ENCODE measurements at places on chromosomes 2 and 18.

- no peak for DNase-seq
Measured at GRCh38 chr2:147623328-147623727, 221.5 kb upstream of the ACVR2A start.

- no peak for DNase-seq
Measured at GRCh38 chr2:205741256-205741978, 59.1 kb downstream of the NRP2 start.

- no peak for DNase-seq
Measured at GRCh38 chr18:42459873-42460272, 504.8 kb downstream of the PIK3C3 start.

DNA sequence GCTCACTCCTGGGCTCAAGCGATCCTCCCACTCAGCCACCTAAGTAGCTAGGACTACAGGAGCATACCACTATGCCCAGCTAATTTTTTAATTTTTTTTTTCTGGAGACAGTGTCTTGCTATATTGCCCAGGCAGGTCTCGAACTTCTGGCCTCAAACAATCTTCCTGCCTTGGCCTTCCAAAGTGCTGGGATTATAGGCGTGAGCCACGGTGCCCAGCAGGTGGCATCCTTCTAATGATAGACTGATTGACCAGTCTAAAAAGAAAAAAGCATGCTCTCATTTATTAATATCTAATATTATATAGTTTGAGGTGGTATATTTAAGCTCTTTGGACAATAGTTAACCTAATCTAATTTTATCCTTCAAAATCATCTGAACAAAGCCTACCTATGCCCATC, 198.6 kb downstream of the CAMKMT start:
- DNase-seq, result no peak

DNA sequence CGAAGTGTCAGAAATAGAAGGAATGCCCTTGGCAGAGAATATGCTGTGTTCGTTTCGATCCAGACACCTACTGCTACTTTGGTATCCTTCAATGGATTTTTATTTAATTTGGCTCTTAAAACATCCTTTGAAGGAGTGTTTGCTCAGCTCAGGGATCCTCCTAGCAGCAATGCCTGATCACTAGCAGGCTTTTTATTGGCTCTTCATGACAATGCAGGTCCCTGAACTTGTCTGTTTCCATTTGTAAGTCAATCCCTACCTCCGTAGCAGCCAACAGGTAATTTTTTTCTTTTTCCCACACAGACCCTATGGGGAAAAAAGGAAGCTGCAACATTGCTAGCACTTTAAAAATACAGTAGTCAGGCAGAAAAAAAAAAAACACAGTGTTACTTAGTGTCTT, 366.2 kb upstream of the LRRTM1 start:
- no peak for DNase-seq

- DNase-seq, result no peak
Measured at GRCh38 chr2:120711694-120712093, 24.0 kb upstream of the GLI2 start.

GRCh38 chr2:16454621-16455020, 211.0 kb downstream of the CYRIA start:
- DNase-seq, result no peak

- no peak for DNase-seq
Measured at GRCh38 chr2:98896416-98896815, 39.6 kb downstream of the CRACDL start.

GRCh38 chr2:155517362-155517761, 815.2 kb downstream of the NR4A2 start:
- no peak for DNase-seq

DNA sequence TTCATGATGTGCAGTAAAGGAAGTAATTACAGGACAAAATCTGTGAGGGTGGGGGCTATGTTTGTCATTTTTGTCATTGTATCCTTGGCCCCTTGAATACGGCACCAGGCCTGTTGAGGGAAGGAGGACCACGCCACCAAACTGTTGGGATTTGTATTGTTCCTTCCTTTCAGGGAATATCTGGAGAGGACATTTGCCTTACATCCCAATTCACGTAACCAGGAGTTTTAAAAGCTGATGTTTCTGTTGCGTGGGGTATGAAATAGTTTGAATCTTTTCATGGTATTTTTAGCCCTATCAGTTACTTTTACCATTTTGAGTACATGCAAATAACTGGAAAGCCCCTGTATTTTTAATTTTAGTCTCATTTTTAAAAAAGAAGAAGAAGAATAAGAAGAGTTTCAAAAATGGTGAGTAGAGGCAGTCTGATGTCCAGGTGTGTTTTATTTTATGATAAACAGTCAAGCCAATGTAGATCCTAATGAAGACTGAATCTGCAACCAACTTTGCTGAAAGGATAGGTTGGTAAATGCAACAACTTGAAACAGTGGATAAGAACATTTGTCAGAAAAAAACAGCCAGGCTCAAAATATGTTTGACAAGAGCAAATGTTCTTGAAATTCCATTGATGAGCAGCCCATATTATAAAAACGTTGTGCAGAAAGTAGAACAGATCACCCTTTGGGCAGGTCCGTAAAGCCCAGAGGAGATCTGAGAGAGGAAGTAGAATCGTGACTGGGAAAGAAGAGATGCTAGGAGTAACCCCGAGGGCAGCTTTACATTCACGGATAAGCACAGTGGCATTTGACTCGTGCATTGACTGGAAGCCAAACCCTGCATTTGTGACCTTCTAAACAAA, 54.5 kb downstream of the RASGRP3 start:
- no peak for DNase-seq

- no peak for DNase-seq
Measured at GRCh38 chr2:175463589-175464310, 282.2 kb upstream of the ATP5MC3 start.

GRCh38 chr2:20650393-20650876, 463 bp downstream of the HS1BP3 start:
- no peak for DNase-seq

- DNase-seq, result no peak
Measured at GRCh38 chr18:75492852-75493251, 65.3 kb upstream of the SMIM21 start.

DNA sequence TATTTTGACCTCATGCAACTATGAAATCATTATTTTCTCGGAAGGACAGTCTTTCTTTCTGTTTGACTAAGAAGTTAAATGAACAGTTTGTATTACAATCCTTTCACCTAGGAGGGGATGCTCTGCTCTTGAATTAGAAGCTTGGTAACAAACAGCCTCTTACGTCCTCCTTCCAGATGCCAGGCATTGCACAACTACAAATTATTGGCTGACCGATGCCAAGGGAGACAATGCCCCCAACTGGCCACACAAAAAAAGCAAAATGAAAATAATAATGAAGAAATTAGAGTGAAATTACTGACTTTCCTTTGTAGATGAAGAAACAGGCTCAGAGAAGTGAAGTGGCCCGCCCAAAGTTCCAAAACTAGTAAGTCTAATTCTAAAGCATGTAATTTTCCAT, 177.9 kb downstream of the CYRIA start:
- peak; percentile 7 for DNase-seq

DNA sequence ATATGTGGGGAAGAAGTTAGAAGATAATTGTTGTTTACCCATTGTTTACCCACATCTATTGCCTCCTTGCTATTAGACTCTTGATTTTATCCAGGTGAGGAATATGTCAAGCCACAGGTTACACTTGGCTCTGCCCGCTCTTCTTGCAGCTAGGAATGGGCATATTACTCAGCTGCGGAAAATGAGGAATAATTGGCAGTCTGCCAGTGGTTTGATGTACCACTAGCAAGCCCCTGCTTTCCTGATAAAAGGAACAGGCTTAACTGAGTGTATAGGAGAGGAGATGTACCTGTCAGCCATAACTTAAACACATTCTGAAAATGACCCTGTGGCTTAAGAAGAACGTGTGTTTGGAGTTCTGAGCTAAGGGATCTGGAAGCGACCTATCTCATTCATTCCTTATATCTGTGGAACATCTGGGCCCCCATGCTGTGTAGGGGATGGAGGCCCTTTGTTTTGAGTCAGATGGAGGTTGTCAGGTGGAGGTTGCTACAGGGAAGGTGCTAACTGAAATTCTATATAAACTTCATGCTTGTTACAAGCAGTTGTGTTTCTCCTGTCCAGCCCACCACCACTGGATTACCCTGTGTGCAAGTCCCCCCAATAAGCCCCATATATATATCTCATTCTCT, 4.6 kb upstream of the FMNL2 start:
- DNase-seq, result no peak

GRCh38 chr2:10897956-10898355, 13.8 kb upstream of the KCNF1 start:
- DNase-seq, result no peak

DNA sequence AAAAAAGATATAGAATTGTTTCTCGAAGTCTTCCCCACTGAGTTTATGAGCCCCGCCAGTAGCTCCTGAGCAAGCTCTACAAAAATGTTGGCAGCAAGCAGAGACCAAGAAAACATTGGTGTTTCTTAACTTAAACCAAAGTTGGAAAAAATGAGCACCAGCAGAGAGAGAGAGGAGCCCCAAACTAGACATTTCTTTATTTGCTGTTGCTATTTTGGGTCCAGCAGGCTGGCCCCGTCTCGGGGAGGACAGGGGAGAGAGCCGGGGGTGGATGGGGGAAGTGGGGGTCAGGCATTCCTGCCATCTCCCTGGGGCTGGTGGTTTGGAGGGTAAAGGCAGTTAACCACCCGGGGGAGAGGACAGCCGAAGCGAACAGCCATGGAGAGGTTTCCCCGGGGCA, 113.0 kb downstream of the DYSF start:
- no peak for DNase-seq

DNA sequence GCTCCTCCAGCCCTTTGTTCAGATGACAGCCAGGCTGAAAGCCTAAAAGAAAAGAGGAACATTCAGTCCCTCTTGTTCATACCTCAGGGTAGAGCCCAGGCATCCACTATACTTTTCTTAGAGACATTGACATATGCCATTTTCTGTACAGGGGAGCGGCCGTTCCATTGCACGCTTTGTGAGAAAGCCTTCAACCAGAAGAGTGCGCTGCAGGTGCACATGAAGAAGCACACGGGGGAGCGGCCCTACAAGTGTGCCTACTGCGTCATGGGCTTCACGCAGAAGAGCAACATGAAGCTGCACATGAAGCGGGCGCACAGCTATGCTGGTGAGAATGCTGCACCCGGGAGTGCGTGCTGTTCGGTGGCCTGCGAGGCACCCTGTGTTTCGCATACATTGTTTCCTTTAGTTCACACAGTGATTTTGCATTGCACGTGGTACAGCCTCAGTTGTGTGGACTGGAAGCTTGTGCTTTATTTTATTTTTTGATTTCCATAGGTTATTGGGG, 138.2 kb downstream of the ZNF236 start:
- DNase-seq, result no peak

DNA sequence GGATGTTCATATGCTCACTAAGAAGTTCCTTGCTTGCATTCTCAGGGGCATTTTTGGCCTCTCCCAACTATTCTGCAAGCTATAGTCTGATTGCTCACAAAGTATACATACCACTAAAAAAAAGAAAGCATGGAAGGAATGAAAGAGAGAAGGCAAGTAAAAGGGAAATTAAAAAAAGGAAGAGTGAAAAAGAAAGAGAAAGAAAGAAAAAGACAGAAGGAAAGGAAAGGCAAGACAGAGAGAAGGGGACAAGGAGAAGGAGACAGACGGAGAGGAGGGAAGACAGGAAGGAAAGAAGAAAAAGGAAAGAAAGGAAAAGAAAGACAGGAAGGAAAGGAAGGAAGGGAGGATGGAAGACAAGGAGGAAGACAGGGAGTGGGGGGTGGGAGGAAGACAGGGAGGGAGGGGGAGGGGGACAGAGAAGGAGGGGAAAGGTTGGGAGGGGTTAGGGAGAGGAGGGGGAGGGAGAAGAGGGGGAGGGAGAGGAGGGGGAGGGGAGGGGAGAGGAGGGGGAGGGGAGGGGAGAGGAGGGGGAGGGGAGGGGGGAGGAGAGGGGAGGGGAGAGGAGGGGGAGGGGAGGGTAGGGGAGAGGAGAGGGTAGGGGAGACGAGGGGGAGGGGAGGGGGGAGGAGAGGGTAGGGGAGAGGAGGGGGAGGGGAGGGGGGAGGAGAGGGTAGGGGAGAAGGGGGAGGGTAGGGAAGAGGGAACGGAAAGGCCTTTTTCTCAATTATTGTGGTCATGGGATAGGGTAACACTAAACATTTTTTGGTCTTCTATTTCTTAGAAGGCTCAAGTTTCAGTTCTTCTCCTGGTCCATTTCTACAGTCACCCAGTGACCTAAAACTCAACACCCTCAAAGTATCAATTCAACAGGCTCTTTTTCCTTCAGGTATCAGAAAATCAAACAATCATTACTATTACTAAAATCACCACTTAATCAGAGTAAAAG, 50.7 kb downstream of the CERKL start:
- DNase-seq, result no peak

DNA sequence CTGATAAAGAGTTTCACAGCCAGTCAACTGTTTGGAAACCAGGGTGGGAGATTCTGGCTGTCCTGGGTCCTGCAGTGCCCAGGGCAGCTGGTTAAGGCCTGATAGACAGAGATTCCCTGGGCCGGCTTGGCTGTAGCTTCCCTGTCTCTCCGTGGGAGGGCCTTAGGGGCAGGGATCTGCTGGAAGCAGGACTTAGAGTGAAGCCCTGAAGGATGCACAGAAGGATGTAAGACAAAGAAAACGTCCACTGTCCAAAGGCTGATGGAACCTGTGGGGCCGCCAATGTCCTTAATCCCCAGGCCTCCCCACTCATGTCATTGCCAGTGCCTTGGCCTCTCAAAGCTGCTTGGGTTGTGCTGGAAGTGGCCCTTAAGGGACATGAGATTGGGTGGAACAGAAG, 33.0 kb downstream of the MROH2A start:
- no peak for DNase-seq

- DNase-seq, result no peak
Measured at GRCh38 chr2:118865106-118865505, 17.7 kb upstream of the EN1 start.

GRCh38 chr2:102070058-102070642, 72.4 kb upstream of the IL1R1 start:
- DNase-seq, result no peak

- DNase-seq, result no peak
Measured at GRCh38 chr2:56109994-56110393, 73.8 kb upstream of the CCDC85A start.

- DNase-seq, result no peak
Measured at GRCh38 chr2:134189009-134189720, 64.7 kb upstream of the MGAT5 start.

GRCh38 chr2:233114421-233114861, 54.3 kb downstream of the INPP5D start:
- DNase-seq, result peak; percentile 93

GRCh38 chr2:43814711-43815110, 23.9 kb downstream of the ABCG5 start:
- no peak for DNase-seq

- no peak for DNase-seq
Measured at GRCh38 chr2:162928356-162928755, 89.8 kb upstream of the KCNH7 start.

Measured in smooth muscle cell of the brain vasculature (primary cell).